Left lobe of liver (tissue), 2 donors: ENCODE measurements at places on chromosomes 2 and 18. TPM values are rescaled to one million over a fixed set of nuclear protein-coding genes. Genes with fewer than 3 reads are reported as not detected.

VIL1 gene
- total RNA-seq: 2.6 TPM

AOX1 gene
- 1,212 TPM for total RNA-seq

GPN1 gene
- 8.6 TPM for total RNA-seq

ANKRD53 gene
- 0.35 TPM for total RNA-seq

HDAC4 gene
- total RNA-seq: 18.3 TPM

SIX3 gene
- total RNA-seq: not detected

PTPN18 gene
- 45.6 TPM for total RNA-seq

TSPYL6 gene
- total RNA-seq: not detected

VWC2L gene
- not detected for total RNA-seq

EVA1A gene
- total RNA-seq: 84.3 TPM

LCT gene
- total RNA-seq: not detected
